ENCODE measurements at places on chromosomes 2 and 18.

GRCh38 chr2:237039301-237040031, 46.2 kb upstream of the COPS8 start:
- DNase-seq, result no peak

GRCh38 chr2:120108049-120108448, 95.2 kb downstream of the EPB41L5 start:
- no peak for DNase-seq

- no peak for DNase-seq
These were observed 127.5 kb upstream of the DAPL1 start for GRCh38 chr2:158667586-158667985.

- DNase-seq, result no peak
These were observed 123.2 kb downstream of the PTH2R start for GRCh38 chr2:208529796-208530195.

GRCh38 chr2:203612246-203612645, 77.1 kb upstream of the RAPH1 start:
- DNase-seq, result no peak

GRCh38 chr2:96164459-96165184, 19.4 kb upstream of the DUSP2 start:
- DNase-seq, result peak; percentile 66

- DNase-seq, result no peak
These were observed 15.0 kb downstream of the MLPH start for GRCh38 chr2:237501892-237502513.

- DNase-seq, result no peak
These were observed 26.6 kb upstream of the MAP3K20 start for GRCh38 chr2:173048897-173049661.

DNA sequence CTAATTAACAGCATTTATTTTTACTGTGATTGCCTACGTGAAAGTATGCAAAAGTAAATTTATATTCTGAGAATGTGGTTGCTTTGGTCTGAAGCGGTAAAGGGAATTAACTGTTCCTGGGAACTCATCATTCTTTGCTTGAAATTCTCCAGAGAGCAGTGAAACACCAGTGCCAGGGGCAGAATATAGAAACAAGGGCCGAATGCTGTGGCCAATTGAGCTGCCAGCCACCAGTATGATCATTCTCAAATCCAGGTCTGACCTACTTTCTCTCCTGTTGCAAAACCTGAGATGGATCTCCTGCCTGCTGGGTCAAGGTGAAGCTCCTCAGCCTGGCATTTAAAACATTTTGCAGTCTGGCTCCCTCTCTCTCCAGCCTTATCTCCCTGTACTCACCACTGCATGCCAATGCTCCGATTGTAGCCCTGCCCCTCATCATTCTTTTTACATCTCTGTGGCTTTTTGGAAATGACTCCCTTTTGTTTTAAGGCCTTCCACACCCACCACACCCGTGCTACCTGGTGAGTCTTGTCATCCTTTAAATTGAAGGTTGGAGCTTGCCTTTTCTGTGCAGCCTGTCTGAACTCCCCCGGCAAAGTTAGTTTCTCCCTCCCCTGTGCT, 94.5 kb upstream of the TMEM178A start:
- no peak for DNase-seq

DNA sequence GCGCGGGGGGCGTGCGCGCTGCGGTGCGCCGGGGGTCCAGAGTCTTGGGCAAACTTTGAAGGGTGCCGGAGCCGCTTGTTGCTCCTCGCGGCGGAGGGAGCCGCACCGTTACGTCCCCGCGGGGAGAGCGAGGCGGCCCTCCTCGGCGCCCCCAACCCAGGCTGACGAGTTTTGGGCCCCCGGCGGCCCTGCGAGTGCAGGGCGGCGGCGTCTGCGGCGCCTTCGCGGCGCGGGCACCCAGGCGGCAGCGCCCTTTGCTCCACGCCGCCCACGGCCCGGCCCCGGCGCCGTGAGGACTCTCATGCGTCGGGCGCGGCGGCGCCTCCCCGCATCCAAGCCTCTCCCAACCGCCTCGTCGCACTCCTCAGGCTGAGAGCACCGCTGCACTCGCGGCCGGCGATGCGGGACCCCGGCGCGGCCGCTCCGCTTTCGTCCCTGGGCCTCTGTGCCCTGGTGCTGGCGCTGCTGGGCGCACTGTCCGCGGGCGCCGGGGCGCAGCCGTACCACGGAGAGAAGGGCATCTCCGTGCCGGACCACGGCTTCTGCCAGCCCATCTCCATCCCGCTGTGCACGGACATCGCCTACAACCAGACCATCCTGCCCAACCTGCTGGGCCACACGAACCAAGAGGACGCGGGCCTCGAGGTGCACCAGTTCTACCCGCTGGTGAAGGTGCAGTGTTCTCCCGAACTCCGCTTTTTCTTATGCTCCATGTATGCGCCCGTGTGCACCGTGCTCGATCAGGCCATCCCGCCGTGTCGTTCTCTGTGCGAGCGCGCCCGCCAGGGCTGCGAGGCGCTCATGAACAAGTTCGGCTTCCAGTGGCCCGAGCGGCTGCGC, 814 bp downstream of the FZD7 start:
- DNase-seq, result no peak

- DNase-seq, result no peak
These were observed 47.8 kb downstream of the TMEM163 start for GRCh38 chr2:134670955-134671354.

DNA sequence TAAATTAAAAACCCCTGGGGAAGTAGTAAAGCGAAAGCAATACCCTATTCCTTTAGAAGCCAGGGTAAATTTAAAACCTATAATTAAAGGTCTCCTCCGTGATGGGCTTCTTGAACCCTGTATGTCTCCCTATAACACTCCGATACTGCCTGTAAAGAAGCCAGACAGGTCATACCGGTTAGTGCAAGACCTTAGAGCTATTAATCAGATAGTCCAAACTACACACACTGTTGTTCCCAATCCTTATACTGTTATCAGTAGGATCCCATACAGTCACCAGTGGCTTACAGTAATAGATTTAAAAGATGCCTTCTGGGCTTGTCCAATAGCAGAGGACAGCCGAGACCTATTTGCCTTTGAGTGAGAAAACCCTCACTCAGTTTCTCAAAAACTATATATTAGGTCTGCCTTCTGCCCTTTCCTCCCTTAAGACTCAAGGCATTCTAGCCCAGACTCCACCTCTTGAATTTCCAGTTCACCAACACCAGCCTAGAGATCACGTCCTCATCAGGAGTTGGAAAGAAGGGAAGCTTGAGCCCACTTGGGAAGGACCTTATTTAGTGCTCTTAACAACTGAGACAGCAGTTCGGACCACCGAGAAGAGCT, 12.4 kb upstream of the SAP130 start:
- DNase-seq, result no peak

DNA sequence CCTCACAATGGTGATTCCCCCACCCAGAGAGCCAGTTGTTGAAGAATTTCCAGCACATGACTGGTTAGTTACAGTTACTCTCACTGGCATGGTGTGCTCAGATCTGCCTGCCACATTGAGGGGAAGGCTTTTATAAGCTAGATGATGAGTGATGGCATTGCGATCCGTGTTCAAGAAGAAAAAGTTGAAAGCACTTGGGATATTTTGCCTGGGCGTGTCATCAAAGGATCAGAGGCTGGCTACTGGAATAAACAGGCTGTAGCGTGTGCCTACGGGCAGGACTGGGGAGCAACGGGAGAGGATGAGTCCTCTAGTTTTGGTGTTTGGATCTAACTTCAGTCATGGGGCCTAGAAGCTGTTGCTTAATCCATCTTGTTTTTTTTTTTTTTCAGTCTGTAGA, 175.0 kb downstream of the SETBP1 start:
- no peak for DNase-seq

DNA sequence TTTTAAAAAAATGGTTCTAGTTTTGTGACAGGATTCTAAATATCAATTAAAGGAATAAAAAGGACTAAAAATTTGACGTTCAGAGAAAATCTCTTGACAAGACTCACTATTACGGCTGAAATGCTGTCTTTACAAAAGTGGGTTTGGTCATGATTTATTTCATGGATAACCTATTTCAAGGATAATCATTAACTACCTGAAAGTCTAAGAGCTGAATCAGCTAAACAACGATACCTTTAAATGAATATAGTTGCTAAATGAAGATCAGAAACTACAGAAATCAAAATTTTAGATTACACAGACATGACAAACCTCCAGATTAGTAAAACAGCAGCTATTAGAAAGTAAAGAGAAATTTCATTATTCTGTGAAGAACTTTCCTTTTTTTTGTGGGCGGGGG, 35.7 kb downstream of the RTTN start:
- no peak for DNase-seq

DNA sequence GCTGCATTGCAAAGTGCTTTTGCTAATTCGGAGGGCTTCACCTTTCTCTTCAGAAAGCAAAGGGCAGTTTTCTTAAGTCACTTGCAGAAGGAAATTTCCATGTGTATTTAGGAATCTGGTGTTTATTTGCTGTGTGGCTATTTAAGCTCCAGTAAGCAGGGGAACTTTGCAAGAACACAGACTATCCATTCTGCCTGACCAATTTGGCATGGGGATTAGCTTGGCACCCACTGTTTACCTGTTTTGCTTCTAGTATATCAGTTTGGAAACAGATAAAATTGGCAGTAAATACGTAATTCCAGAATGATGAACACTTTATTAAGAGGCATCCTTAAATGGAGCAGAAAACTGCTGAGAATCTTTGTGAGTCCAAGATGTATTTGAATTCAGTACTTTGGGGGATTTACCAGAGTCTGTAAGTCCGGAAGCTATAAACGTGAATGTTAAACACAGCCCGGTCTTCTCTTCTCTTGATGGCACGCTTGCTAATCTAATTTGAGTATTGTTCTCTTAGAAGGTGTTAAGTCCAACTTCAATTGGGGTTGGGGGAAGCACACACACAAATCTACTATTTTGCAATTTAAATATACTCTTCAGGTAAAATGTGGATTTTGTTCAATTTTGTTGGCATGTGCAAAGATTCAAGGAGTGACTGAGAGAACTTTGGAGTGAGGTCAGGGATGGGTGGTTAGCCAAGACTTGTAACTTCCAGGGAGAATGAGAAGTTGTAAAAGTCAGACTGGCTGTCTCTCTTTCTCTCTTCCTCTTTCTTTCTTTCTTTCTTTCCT, 650 bp downstream of the ACKR3 start:
- DNase-seq, result no peak

DNA sequence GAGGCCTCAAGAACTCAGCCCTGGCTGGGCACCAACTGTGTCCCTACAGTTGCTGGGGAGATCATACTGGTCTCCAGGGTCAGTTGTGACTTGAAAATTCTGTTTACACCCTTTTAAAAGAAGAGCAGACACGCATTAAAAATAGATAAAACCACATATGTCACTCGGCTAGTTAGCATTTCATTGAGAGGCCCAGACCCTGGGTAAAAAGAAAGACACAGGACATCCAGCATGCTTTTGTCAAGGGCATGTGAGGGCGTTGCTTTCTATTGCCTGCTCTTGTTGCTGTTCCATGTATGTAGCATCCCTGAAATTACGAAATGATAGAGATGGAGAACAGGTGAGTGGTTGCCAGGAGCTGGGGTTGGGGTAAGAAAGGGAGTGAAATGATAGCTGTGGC, 94.3 kb downstream of the SEPTIN10 start:
- DNase-seq, result no peak

DNA sequence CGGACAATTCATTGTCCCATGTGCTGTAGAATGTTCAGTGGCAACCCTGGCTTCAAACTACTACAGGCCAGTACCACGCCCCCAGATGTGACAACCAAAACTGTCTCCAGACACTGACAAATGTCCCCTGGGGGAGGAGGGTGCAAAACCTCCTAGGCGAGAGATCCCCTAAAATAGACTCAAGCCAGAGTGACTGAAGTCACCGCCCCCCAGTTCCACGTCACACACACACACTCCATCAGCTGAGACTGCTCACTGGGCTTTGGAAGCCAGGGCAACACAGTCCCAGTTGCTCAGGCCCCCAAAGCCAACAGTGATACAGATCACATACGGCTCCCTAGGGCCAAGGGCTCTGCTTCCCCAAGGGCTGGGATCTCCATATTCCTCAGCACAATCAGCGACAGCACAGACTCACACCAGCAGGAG, 19.1 kb downstream of the HDAC4 start:
- no peak for DNase-seq

- DNase-seq, result no peak
These were observed 5.2 kb upstream of the SPRED2 start for GRCh38 chr2:65437392-65438135.

GRCh38 chr18:56319953-56320352, 318.4 kb downstream of the TXNL1 start:
- DNase-seq, result no peak

DNA sequence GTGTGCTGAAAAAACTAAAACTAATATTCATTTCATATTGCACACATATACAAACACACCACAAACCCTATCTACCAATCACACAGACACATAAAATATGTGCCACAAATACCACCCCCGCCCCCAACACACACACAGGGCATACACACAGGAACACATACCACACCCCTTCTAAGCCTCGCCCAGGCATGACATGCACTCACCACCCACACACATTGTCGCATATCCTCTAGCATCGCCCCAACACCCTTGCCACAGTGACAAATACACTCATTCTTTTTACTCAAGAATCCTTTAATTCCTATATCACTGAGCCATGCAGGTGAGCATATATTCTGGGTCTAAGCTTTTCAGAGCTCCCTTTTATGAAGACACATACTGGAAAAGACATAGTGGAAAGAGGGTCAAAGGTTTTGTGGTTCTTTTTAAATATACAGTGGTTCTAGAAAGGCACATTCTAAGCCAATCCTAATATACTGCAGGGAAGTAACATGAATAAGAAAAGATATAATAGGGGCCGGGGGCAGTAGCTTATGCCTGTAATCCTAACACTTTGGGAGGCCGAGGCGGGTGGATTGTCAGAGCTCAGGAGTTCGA, 24.5 kb upstream of the LCLAT1 start:
- DNase-seq, result peak; percentile 81

DNA sequence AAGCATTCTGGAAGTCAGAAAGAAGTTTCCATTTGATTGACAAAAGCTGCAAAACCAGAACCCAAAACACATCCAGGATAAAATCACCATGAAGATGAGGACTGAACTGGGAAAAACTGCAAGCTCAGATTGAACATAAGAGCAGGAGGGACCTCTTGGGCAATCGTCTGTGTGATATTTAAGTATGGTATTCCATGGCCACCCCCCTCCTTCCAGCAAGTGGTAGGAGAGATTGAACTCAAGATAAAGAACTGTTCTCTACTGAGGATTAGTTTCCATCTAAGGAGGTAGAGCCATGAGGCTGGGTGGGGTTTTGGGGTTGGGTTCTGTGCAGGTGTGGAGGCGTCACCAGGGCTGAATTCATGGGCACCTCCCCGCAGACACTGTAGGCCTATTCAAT, 251.1 kb downstream of the NCKAP5 start:
- DNase-seq, result no peak

DNA sequence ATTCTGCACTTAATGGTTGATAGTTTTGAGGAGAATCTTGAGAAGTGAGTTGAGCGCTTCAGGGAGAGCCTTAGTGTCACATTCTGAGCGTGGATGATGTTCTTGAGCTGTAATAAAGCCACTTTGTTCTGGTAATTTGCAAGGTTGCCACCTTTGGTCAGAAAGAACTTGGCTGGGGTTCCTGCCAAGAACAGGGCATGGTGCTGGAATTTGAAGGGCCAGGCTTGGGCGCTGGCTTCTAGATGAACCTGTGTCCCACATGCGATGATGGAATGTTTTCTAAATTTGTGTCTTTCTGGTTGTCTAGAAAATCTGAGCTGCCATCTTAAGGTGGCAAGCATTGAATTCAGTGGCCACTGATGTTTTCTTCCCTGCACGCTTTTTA, 124.1 kb upstream of the EML6 start:
- DNase-seq, result no peak

GRCh38 chr2:195124391-195125079, 532.5 kb upstream of the SLC39A10 start:
- no peak for DNase-seq

GRCh38 chr18:51149670-51150069, 47.8 kb downstream of the MEX3C start:
- no peak for DNase-seq

GRCh38 chr2:66125951-66126350, 309.0 kb upstream of the MEIS1 start:
- DNase-seq, result no peak

All from CD4-positive, alpha-beta T cell treated with Interleukin-6 at 100 ng/mL for 8 hours (primary cell).